ENCODE measurements at places on chromosomes 3 and 15. TPM values are rescaled to one million over a fixed set of nuclear protein-coding genes. Genes with fewer than 3 reads are reported as not detected.
A peak's percentile ranks its signal among the peaks of the same experiment; 100 is the strongest.

- no peak for DNase-seq
Measured at GRCh38 chr3:134482622-134483021, 3.2 kb downstream of the ANAPC13 start.

- DNase-seq = no peak
Measured at GRCh38 chr15:75929799-75930565, 26.3 kb downstream of the FBXO22 start.

DNA sequence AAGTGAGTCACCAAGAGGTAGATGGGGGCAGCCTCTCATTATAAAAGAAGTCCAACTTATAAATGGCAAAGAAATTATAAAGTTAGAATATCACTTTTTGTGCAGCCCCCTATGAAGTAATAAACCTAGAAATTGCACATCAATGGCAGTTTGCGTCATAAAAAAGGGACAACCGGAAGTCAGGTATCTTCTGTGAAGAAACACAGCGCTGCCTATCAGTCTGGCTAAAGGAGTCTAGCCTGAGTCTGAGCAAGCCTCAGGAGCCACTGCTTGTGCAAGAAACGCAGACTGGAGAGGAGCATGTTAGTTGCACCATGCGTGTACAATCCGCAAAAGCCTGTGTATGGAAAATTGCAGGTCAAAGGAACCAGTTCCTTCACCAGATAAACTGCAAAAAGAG is 178.4 kb downstream of the ARRDC4 start:
- no peak for DNase-seq

- DNase-seq = no peak
Measured at GRCh38 chr3:126004217-126004616, 35.2 kb downstream of the ROPN1B start.

- peak; percentile 38 for DNase-seq
Measured at GRCh38 chr3:160163229-160163878, 61.9 kb upstream of the C3orf80 start.

DNA sequence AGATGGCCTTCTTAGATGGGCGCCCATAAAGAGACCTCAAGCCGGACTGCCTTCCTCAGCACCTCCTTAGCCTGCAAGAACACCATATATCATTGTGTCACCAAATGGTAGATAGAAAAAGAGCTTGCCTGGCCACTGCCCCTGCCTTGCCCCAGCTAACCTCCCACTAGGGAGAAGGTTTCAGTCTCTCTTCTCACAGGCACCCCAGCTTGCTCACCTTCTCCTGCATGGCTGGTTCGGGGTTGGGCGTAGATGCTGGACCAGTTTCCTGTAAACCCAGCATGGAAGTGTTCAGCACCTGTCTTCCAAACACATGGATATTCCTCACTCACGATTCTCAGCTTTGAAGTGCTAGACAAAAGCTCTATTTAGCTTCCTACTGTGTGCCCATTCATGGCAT is 3.3 kb upstream of the SLC22A14 start:
- DNase-seq = no peak

DNA sequence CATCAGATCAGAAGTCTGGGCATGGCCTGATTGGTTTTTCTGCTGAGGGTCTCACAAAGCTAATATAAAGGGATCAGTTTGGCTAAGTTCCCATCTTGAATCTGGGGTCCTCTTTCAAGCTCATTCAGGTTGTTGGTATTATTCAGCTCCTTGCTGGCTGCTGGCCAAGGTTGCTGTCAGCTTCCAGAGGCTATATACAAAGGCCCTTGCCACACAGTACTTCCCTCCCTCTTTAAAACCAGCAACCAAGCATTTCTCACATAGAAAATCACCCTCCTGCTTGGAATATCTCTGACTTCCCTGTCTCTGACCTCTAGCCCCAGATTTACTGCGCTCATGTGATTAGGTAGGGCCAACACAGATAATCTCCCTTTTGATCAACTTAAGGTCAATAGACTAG is 442.9 kb downstream of the ERC2 start:
- DNase-seq = no peak

- peak; percentile 66 for DNase-seq
Measured at GRCh38 chr3:187967993-187968392, 186.0 kb upstream of the LPP start.

GRCh38 chr3:128573707-128574162 is 76.9 kb downstream of the RPN1 start:
- no peak for DNase-seq

The DAPK2 gene
- total RNA-seq = 7.3 TPM

The U2SURP gene
- total RNA-seq = 83.3 TPM

The ISG20 gene
- 30.5 TPM for total RNA-seq

The BNC1 gene
- total RNA-seq = not detected

The P2RY1 gene
- 0.02 TPM for total RNA-seq

The TLR9 gene
- total RNA-seq = not detected

The DLL4 gene
- total RNA-seq = 0.10 TPM

The NPAP1 gene
- total RNA-seq = not detected

The FMN1 gene
- total RNA-seq = 5.3 TPM

The CLDN18 gene
- not detected for total RNA-seq

The GOLGA8S gene
- not detected for total RNA-seq

The SPTBN5 gene
- under 0.01 TPM for total RNA-seq

The MORC1 gene
- total RNA-seq = 0.02 TPM

The TAGLN3 gene
- 3.2 TPM for total RNA-seq

The MYNN gene
- total RNA-seq = 22.0 TPM
